ENCODE measurements at places on chromosomes 11 and 22.

DNA sequence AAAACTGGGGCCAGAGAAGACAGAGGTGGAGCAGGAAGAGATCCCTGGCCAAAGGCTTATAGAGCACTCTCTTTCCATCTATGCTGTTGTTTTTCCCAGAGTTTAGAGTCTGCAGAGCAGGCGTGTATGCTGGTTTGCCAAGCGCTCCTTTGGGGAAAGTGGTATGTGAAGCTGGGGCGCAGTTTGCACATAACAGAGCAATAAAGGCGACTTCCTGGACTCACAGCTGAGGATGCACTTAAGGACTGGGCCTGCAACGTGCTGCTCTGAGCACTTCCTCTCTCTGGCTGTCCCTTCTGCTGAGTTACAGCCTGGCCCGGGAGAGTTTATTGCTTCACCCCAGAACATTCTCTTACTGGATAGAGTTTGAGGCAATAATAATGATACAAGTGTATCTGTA lies 41.7 kb downstream of the THAP12 start:
- DNase-seq, result no peak

DNA sequence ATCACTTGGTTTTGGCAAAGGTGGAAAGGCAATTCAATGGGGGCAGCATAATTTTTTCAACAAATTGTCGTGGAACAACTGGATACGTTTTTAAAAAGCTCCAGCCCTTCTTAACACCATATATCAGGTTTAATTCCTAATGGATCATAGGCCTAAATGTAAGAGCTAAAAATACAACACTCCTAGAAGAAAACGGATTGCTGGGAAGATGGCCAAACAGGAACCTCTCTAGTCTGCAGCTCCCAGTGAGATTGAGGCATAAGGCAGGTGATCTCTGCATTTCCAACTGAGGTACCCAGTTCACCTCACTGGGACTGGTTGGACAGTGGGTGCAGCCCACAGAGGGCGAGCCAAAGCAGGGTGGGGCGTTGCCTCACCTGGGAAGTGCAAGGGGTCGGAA lies 32.4 kb upstream of the SCGB1D1 start:
- no peak for DNase-seq

DNA sequence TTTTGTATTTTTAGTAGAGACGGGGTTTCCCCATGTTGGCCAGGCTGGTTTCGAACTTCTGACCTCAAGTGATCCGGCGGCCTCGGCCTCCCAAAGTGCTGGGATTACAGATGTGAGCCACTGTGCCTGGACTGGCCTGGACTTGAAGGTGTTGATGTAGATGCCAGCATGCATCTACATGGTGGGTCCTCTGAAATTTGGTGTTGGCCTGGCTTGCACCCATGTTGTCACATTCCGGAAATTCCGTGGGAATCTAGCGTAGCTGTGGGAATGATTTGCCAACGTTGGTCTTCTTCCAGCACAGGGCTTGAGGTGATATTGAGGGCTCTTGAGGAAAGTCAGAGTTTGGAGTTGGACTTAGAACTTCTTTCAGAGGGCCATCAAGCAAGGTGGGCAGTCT lies 6.5 kb downstream of the PACS1 start:
- peak; percentile 81 for DNase-seq

DNA sequence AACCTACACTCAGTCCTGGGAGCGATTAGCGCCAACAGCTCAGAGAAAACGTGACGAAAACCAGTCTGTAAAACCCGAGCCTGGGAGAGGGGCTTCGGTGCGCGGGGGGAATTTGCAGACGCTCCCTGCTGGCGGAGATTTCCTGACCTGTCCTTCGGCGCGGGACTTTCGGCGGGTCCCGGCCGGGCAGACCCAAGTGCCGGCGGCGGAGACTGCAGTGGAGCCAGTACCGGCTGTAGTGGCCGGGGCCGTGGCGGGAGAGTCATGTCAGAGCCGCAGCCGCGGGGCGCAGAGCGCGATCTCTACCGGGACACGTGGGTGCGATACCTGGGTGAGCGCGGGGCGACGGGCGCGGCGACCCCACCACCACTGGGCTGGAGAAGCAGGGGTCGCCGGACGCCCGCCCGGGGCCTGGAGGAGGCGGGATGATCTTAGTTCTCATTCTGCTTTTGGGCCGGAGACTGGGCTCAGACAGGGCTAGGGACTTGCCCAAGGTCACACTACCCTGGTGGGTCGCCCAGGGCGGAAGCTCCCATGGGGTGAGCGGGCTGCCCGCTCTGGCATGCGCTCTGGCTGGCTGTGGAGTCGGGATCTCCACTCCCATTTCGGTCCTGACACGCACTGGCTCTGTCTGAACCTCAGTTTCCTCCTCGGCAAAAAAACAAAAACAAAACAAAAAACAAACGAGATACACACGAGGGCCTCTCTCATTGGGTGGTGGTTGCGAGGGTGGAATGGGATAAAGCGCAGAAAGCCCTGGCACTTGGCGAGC lies at the start of gene MTFP1:
TSS of gene MTFP1 (plus strand) at position 153 of the 772 bp plus-strand sequence. CDS start at position 265, 112 bp downstream.
- peak; percentile 79 for DNase-seq

DNA sequence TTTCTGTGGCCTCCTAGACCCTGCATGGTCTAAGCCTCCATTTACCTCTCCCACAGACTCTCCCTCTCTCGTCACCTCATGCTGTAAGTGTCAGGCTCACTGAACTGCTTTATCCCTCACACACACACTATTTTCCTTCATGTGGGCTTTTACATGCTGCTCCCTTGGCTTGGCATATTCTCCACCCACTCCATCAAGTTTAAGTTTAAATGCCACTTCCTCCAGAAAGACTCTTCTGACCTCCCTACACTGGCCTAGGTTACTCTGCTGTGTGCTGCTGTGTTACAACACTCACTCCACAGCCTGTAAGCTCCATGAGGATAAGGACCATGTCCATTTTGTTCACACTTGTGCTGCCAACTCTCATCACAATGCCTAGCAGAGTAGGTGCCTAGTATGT lies 2.5 kb downstream of the DCHS1 start:
- DNase-seq, result no peak

- no peak for DNase-seq
Measured at GRCh38 chr22:46135611-46136485, 14.5 kb upstream of the PPARA start.
